ENCODE measurements at places on chromosomes 1 and 21.

GRCh38 chr21:35885942-35886541 is 174.3 kb downstream of the SETD4 start:
- DNase-seq, result no peak

DNA sequence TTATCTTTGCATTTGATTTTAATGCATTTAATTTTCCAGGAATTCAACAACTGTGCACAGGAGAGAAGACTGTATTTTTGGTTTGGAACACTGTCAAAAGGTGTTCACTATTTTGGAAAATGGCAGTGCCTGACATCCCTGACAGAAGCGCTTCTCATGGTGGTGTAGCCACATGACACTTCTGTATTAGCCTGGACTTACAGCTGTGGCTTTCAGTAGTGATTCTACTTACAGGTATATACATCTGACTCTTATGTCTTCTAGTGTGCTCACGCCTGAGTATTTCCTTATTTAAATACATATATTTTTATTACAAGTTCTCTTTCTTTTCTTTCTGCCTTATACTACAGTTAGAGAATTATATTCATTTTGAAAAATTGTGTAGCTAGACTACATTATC is 52.3 kb upstream of the C8B start:
- no peak for DNase-seq

- DNase-seq, result no peak
These were observed 99.6 kb downstream of the ODF2L start for GRCh38 chr1:86296305-86297205.

GRCh38 chr1:207987164-207987563 is 76.2 kb upstream of the CD34 start:
- no peak for DNase-seq

DNA sequence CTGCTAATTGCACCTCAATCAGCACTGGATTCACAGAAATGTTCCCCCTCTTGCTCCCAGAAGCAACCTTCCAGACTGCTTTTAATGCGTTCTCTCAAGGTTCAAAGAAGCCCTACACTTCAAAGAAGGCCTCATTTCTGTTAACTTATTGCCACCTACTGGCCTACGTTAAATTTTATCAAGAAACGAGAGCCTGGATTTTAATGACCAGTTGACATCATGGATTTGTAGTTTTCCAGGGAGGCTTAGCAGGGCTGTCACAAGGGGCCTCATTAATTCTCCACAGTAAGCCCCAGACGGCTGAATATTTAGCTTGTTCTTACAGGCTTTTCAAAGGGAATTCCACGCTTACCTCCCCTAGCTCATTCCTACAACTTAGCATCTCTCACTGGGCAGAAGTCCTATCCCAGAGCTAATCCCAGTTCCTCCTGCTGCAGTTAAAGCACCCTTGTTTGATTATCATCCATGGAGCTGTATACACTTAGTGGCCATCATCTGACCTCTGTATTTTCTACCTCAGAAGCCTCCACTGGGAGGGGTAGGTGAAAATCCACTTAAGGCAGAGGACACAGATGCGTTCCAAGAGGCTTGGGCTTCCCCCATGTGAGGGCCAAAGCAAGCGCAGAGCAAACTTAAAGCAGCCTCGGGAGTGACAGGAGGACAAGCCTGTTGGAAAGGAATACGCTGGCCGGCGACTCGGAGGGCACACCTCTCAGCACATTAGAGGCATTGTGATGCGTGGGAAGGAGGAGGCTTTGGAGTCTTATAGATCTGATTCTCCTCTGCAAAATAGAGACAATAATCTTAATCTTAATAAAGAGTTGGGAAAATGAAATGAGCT is 32.2 kb upstream of the CYP4X1 start:
- peak; percentile 26 for DNase-seq

- no peak for DNase-seq
These were observed 23.1 kb downstream of the FAM89A start for GRCh38 chr1:231016966-231017365.

DNA sequence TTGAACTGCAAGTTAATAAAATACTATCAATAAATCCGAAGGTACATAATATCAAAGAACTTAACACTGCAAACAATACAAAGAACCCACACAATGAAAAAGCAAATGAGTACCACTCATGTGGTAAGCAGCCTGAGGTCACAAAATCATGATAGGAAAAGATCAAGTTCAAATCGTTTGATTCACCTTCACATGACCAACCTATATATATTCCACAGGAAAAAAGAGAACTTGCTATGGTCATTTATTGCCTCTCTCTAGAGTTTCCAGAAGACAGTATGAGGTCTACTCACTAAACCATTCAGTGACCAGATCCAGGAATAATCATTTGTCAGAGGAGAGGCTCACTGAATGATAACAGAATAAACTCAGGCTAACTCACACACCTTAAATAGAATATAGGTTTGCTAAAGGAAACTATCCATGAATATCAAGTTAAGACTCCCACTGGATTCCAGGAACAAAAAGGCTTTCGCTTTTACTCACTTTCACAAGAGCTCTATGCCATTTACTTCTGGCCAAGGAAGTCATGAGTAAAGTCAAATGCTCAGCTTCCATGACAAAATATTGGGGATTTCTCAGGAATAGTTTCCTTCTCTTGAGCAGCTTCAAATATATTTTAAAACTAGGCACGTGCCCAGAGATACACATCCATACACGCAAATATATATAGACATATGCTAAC is 48.3 kb upstream of the RGS1 start:
- DNase-seq, result no peak

GRCh38 chr1:153881751-153882150 is 41.0 kb downstream of the GATAD2B start:
- peak; percentile 42 for DNase-seq

DNA sequence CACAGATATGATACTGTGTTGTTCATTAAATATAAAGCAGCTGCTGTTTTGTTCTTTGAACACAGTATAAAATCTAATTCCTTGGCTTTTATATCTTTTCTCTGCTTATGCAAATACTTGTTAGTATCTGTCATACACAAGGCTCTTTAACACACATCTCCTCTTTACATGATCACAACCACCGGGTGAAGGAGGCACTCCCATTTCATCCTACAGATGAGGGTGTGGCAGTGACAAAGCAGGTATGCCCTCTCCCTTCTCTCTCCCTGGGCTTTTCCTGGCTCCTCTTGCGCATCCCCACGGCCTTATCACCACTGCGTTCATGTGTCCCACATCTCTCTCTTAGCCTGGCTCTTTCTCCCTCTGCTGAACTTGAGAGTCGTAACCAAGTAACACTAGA is 38.2 kb downstream of the JUN start:
- no peak for DNase-seq

GRCh38 chr1:114178936-114179335 is 25.3 kb upstream of the SYT6 start:
- DNase-seq, result no peak

- no peak for DNase-seq
These were observed 10.5 kb downstream of the MAEL start for GRCh38 chr1:166999500-167000055.

DNA sequence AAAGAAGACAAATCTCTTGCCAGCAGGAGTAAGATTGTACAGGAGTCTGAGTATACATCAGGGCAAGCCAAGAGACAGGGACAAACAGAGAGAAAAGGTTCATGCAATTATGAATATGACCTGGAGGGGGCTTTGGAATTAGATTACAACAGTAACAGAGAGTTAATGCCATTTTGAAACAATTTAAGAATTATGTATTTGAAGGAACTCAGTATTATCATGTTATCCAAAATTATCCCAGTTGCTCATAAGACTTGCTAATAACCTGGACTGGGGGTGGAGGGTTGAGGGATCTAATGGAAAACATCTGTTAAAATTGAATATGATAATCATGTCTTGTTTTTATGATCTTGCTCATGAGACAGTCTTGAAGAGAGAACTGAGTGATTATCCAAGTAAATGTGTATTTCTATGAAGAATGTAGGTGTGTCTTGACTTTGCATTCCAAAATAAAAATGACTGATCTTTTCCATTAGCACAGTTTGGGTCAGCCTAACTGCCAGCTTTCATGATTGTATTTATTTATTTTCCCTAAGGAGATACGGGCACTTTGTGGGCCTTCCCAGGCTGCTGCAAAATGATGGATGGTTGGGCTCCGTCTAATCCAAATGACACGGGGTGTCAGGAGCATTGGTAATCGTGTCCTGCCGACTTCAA is 117.7 kb downstream of the ERG start:
- no peak for DNase-seq

DNA sequence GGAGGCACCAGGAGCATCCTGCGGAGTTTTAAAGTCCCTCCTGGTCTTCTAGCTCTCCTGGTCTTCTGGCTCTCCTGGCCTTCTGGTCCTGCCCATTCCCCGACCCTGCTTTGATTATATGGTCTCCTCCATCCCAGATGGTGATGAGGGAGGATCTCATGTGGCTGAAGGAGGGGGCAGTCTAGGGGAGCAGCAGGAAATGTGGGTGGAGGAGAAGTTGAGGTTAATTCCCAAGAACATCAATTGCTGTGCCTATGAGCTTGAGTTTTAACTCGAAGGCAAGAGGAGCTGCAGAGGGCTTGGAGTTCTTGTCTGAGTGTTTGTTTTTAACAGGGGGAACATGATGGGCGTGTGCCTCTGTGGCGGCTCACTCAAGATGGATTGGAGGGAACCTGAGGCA is 408.8 kb downstream of the MATN1 start:
- DNase-seq, result no peak

DNA sequence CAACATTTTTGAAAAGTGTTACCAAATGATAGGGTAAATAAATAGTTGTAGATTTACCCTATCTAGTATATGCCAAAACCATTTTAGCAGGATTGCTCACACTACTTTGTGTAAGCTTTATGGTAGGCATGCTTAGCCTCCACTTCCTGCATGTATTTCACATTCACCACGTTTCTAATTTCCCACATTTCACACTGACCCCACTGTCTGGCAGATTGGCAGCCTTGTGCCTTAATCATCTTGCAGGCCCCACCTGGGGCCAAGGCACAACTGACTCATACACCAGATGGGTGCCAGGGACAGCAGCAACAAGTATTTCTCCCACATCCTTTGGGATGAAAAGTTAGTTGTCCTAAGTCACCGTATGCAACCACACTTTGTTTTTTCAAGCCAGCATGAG is 21.2 kb upstream of the CENPF start:
- no peak for DNase-seq

- no peak for DNase-seq
These were observed 608.7 kb downstream of the PLPP3 start for GRCh38 chr1:55970526-55971110.

- no peak for DNase-seq
These were observed 100.3 kb downstream of the ARHGEF10L start for GRCh38 chr1:17639703-17640340.

- DNase-seq, result no peak
These were observed 226.3 kb upstream of the ADGRL2 start for GRCh38 chr1:81574408-81574807.

- DNase-seq, result no peak
These were observed 198.6 kb downstream of the SDCCAG8 start for GRCh38 chr1:243454328-243454997.

DNA sequence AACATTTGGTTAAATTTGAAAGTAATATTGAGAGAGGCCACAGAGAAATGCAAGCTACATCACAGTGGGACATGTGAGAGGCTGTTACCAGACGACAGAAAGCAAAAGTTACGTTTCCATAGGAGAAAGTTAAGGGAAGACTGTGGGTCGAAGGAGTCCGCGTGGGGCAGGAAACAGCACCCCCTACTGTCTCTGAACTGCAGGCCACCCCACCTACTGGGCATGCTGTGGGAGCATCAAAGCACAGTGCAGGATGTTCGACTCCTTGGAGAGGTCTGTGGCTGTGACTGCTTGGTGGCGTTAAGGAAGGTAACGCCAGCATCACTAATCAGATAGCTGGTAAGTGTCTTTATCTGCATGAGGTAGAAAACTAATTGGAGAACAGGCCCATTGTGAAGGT is 123.9 kb downstream of the PTBP2 start:
- peak; percentile 74 for DNase-seq

- DNase-seq, result no peak
These were observed 13.6 kb upstream of the LRRC3 start for GRCh38 chr21:44441581-44442265.

- DNase-seq, result peak; percentile 39
These were observed 193.3 kb upstream of the SNX7 start for GRCh38 chr1:98468111-98468717.

DNA sequence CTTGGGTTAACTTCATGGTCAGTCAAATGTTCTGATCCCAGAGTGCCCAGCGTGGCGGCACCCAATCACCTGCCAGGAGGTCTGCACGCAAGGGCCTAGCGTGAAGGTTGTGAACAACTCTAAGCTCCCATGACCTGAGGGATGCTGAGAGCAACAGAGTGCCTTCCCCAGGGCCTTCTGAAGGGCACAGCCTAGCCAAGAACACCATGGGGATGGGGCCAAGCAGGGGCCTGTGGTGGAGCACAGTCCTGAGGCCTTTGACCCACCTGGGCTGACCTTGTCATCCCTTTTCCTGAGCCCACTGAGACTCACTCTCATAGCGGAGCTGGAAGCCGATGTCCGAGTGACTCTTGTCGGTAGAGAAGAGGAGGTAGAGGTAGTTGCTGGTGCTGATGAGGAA is 138.8 kb upstream of the HMGB4 start:
- no peak for DNase-seq

GRCh38 chr1:226985839-226986463 is 45.9 kb downstream of the COQ8A start:
- DNase-seq, result no peak

GRCh38 chr1:20551945-20552727 is at the start of gene FAM43B:
Gene FAM43B, plus strand, starts transcription at chr1:20552573. Its CDS starts 401 bp downstream, at chr1:20552974.
- peak; percentile 73 for DNase-seq

GRCh38 chr1:207050480-207051190 is 373 bp downstream of the YOD1 start:
- peak; percentile 93 for DNase-seq

GRCh38 chr1:220527908-220528678 is at the start of gene MARK1:
Gene MARK1, plus strand, starts transcription at chr1:220528136. Its CDS starts 687 bp downstream, at chr1:220528823.
- DNase-seq, result peak; percentile 82

DNA sequence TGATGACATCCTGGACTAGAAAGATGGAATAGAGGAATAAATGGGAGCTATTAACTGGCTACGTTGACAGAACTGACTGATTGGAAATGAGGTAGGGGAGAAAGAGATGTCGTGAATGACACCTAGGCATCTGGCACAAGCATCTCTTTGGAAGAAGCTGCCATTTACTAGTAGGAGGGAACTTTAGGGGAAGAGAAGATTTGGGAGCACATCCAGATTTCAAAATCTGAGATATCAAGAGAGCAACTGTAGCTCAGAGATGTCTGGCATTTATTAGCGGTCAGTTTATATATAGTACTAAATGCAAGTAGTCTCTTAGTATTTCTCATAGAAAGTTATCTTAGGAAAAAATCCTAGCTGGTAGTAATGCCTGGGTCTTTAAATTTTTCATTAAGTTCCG is 131.9 kb upstream of the C1orf105 start:
- no peak for DNase-seq

- peak; percentile 75 for DNase-seq
These were observed 156.9 kb upstream of the GJB5 start for GRCh38 chr1:34597877-34598514.

- no peak for DNase-seq
These were observed at the start of gene ERVH48-1 for GRCh38 chr21:42925114-42925926. Gene ERVH48-1, minus strand, starts transcription at chr21:42925630. Its CDS starts 6,624 bp downstream, at chr21:42919006.

GRCh38 chr1:116808848-116809508 is 54.7 kb downstream of the CD2 start:
- DNase-seq, result no peak

GRCh38 chr1:20485527-20486456 is at the start of gene CAMK2N1:
Gene CAMK2N1, minus strand, starts transcription at chr1:20486210. Its CDS starts 831 bp downstream, at chr1:20485379.
- DNase-seq, result peak; percentile 76

- peak; percentile 93 for DNase-seq
These were observed 7.4 kb downstream of the SEMA4A start for GRCh38 chr1:156160743-156161171.
